ENCODE measurements at places on chromosomes 12 and 14.

- DNase-seq, result no peak
Observed at GRCh38 chr14:20434701-20435581, 1.0 kb downstream of the KLHL33 start.

- no peak for DNase-seq
Observed at GRCh38 chr12:94037444-94037843, 110.9 kb upstream of the PLXNC1 start.

- no peak for DNase-seq
Observed at GRCh38 chr12:48022676-48023385, 18.6 kb upstream of the COL2A1 start.

- no peak for DNase-seq
Observed at GRCh38 chr14:59320763-59321625, 132.5 kb downstream of the DAAM1 start.

GRCh38 chr12:44026046-44026445, 190.2 kb downstream of the TMEM117 start:
- no peak for DNase-seq

- DNase-seq, result no peak
Observed at GRCh38 chr12:101599771-101600484, 5.2 kb downstream of the MYBPC1 start.

DNA sequence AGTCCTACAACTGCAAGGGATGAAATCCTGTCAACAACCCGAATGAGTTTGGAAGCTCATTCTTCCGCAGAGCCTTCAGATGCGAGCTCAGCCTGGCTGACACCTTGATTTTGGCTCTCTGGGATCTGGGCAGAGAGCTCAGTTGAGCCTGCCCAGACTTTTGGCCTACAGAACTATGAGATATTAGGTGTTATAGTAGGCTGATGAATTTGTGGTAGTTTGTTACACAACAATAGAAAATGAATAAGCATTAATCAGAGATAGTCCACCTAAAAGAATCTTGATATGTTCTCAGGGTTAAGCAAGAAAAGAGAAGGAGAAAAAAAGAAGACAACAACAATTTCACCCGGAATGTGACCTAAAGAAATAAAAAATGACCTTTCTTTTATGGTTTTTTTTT, 30.4 kb upstream of the GZMB start:
- no peak for DNase-seq

- DNase-seq, result no peak
Observed at GRCh38 chr12:94761559-94761958, 111.2 kb upstream of the TMCC3 start.

- DNase-seq, result no peak
Observed at GRCh38 chr12:102388469-102388868, 91.9 kb downstream of the IGF1 start.

DNA sequence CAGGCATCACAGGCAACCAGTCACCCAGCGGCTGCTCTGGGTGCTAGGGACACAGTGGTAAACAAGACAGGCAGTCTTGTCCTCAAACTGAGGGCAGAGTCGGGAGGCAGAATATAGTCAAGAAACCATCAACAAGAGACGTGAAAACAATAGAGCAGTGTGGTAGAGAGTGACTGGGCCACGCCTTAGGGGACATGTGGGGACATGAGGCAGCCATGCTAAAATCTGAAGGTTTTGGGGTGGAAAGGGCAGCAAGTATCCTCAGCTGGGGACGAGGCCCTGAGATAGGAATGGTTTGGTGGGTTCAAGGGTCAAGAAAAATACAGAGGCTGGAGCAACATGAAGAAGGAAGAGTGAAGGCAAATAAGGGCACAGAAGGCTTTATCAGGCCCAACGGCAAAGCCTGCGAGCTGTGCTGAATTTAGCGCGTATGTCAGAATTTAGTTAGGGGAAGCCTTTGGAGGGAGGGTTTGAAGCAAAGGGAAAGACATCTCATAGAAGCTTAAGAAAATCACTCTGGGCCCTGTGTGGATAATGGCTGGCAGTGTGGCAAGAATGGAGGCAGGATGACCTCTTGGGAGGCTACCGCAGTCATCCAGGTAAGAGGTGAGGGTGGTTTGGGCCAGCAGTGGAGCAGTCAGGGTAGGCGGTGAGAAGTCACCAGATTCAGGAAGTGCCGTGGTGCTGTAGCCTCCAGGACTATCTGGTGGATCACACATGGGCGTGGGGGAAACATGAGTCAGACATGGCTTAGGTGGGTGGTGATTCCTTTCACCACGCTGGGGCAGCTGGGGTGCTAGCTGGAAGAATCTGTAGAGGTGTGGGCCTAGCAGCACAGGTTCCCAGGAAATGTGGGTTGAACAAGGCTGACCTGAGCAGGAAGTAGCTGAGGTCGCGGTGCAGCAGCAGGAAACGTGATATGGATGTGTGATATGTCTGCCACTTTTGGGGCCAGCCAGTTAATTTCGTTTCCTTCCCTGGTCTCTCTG, 3.0 kb downstream of the EVL start:
- DNase-seq, result peak; percentile 94

DNA sequence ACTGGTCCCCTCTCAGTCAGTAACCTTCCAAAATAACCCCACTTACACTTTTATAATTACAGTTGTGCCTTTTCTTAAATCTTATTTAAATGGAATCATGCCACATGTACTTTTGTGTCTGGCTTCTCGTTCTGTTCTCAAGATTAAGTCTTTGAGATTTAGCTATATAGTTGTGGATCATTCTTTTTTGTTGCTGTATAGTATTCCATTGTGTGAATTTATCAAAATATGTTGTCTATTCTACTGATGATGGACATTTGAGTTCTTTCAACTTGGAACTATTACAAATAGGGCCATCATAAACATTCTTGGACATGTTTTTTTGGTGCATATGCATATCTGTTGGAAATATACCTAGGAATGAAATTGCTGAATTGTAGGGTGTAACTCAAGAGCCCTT, 9.0 kb downstream of the OAS3 start:
- no peak for DNase-seq

GRCh38 chr12:1297206-1297605, 297.2 kb downstream of the FBXL14 start:
- DNase-seq, result no peak

DNA sequence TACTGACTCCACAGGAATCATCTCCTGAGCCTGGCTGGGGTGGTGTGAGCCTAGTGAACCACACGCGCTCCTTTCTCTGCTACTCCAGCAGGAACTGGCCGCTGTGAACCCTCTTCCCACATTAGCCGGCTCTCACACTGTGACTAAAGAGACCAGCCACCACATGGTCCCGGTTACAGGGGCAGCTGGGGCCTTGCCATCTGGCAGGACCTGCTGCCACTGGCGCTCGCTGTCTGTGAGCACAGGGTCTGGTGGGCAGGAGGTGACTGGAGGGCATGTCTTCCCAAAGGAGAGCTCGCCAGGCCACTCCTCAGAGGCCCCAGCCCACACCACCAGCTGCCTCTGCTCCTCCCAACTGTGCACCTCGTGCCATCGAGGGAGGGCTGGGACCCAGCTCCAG, 99.3 kb downstream of the SINHCAF start:
- DNase-seq, result no peak

GRCh38 chr14:95250936-95251335, 68.8 kb downstream of the CLMN start:
- DNase-seq, result no peak

- DNase-seq, result no peak
Observed at GRCh38 chr12:121770813-121771625, 22.5 kb downstream of the RHOF start.

DNA sequence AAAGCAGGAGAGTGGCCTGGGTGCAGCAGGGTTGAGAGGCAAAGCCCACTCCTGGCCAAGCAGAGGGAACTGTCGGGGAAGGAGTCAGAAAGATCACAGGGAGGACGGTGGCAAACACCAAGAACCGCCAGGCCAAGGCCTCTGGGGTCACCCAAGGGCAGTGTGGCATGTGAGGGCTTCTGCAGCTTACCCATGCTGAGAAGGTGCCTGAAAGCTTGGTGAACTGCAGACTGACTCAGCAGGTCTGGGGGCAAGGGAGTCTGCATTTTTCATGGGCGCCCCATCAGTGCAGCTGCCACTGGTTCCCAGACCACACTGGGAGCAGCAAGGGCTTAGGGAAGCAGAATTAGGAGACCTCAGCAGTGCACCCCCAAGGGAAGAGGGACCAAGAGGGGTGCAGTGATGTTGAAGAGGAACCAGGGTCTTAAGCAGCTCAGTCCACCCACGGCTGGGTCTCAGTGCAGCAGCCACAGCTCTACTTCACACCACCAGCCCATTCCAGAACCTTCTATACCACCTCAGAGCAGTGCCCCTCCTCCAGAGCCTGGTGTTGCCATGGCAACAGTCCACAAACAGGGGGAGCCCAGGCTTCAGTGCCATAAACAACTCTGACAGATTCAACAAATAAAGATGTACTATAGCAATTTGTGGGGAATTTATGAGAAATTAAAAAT, 59.4 kb downstream of the ITPK1 start:
- no peak for DNase-seq

DNA sequence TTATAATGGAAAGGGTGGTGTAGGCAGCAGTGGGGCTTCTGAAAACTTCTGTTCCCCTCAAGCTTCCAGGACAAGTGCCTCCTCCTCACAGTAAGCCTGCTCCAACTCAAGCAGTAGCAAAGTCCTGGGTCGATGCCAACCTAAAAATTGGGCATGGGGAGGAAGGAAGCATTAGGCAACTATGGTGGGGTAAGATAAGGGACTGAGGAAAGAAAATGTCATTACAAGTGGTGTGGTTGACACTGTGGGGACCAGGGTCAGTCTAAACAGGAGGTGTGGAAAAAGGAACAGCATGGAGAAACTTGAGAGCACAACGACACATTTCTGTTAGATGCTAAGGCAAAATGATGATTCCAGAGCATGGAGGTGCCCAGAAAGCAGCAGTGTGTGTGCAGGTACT, 34.9 kb downstream of the WIF1 start:
- DNase-seq, result peak; percentile 90

- DNase-seq, result no peak
Observed at GRCh38 chr12:126811391-126811790, 1455.6 kb upstream of the TMEM132C start.

- no peak for DNase-seq
Observed at GRCh38 chr12:22209422-22209821, 125.1 kb downstream of the ST8SIA1 start.

- no peak for DNase-seq
Observed at GRCh38 chr12:24111616-24112015, 162.1 kb upstream of the SOX5 start.

DNA sequence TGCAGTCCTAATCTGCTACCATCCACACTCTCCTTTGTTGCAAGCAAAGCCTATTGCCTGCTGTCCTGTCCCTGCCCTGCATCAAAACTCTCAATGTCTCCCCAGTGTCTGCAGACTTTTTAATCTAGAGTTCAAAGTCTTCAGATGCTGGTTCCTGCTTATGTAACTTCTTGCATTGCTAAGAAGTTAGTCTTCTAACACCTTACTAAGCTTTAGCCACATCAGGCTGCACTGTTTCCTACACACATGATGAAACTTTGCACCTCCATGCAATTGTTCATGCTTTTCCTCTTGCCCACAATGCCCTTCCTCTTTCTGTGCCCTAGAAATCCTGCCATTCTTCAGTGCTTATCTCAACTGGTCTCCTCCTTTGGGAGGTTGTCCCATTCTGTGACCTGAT, 16.2 kb upstream of the DICER1 start:
- DNase-seq, result peak; percentile 49

GRCh38 chr14:100714258-100714892, 12.3 kb upstream of the DLK1 start:
- DNase-seq, result peak; percentile 68

Measured in Kasumi-1 (cell line).